HAP-1 (cell line): ENCODE measurements at places on chromosomes 3 and 15.

GRCh38 chr3:67362686-67363085, 291.7 kb downstream of the SUCLG2 start:
- no peak for DNase-seq

DNA sequence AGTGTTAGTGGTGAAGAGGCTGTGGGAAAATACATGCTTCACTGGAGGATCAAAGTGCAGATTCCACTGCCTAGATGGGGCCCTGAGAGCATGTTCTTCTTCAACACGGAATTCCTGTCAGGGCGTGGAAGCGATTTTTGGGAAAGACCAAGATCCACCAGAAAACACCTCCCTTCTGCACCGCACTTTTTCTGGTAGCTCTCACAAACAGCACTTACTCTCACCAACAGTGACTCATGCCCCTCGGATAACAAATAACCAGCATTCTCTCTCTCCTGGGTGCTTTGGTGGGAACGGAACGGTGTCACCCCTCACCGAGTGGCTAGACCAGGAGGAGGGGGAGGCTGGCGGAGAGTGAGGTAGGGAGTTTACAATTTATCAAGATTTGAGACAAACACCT, 40.1 kb downstream of the ADAMTSL3 start:
- DNase-seq = no peak

DNA sequence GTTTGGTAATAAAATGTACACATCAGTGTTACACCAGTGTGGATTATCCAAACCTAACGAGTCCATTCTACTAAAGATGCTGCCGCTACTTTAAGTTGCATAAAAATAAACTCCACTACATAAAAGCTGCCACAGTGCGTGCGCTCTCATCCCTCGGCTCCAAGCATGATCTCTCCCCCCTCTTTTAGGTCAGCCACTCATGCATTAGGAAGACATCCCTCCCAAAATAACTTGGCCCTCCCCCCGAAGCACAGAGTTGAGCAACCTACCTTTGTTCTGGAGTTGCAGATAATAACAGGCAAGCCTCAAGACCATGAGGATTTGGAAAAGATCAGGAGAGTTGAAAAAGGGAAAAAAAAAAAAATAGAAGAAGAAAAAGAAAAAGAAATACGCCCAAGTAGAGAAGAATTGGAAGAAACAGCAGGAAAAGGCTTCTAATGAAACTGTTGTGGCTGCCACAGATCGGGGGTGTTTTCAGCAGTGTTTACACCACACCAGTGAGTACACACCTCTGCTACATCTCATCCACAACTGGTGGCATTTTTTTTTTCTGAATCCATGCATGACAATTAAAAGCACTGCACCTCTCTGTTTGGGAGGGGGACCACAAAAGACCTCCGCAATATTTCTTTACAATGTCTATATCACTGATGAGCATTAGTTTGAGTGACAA, 339.2 kb downstream of the FOXP1 start:
- peak; percentile 20 for DNase-seq

DNA sequence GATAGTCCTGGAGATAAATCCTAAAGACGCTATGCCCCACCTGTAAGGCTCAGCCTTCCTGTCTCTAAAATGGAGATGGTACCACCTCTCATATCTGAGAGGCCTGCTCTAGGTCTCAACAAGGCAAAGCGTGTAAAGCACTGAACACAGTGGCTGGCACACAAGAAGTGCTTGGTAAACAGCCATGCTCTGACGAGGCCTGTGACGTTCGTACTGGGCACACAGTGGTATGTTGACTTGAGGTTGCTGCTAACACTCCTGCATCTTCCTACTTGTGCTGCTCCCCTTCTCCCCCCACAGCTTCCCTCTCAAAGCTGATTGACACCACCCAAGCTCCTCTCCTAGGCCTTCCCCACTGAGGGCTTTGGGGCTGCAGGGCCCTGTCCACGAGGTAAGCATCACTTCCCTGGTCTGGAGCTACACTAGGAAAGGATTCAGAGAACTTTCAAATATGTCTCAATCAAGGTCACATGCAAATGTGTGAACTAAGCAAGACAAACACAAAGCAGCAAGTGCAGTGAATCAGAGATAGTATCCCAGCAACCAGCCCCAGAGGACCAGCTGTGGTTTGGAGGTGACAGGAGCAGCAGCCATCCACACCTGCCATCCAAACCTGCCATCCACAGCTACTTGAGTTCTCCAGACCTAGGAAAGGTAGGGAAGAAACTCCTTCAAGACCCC, 177.5 kb downstream of the STT3B start:
- no peak for DNase-seq

DNA sequence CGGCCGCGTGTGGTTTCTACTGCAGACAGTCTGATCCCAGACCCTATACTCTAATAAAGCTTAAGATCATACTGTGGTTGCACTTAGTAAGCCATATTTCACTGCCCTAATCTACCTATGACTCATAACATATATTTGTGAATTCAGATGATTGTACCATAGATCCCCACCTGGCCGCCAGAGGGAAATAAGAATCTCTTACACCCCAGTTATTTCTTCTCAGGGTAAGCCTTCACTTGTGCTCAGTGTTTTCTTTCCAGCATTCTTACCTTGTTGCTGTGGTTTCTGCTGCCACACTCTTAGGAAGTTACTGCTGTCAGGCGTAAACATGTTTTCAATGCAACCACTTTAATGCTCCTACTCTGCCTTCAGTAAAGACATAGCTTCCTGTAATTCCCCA, 105.9 kb downstream of the B3GALNT1 start:
- no peak for DNase-seq

GRCh38 chr3:167091226-167091625, 288.9 kb downstream of the ZBBX start:
- no peak for DNase-seq

DNA sequence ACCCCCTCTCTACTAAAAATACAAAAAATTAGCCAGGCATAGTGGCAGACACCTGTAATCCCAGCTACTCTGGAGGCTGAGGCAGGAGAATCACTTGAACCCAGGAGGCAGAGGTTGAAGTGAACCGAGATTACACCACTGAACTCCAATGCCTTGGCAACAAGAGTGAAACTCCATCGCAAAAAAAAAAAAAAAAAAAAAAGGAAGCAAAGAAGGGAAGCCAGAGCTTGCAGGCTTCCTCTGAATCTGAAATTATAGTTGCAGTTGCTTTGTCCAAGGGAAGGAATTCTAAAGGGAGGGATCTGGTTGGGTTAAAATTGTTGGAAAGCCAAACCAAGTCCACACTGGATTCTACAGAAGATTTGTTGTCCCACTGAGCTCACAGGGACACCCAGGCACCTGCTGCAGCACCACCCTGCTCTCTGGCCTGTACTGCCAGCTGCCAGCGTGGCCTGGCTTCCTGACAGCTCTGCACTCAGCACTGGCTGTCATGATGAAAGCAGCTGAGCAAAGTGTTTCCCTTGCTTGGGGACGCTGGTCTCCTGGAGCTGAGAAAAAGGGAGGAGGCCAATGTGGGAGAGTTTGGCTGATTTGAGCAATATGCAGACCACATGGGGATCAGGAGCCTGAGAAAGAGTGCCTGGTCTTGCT, 88.8 kb upstream of the HES1 start:
- DNase-seq = no peak

- DNase-seq = no peak
Observed at GRCh38 chr3:61288446-61288845, 37.2 kb upstream of the FHIT start.

GRCh38 chr15:60917461-60918145, 311.5 kb downstream of the RORA start:
- DNase-seq = no peak

DNA sequence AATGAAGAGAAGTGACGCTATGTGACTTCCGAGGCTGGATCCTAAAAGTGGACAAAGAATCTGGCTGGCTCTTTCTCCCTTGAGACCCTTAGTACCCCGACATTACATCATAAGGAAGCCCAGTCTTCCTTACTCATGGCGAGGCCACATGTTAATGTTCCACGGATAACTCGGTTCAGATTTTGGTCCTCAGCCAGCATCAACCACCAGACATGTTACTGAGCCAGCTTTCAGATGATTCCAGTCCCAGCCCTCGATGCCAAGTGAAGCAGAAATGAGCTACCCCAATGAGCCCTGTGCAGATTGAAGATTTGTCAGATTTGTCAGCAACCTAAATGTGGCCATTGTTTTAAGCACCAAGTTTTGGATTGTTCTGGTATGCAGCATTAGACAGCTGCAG, 46.6 kb downstream of the SLCO2A1 start:
- DNase-seq = no peak

- no peak for DNase-seq
Observed at GRCh38 chr3:191320316-191320715, 8.9 kb upstream of the CCDC50 start.

DNA sequence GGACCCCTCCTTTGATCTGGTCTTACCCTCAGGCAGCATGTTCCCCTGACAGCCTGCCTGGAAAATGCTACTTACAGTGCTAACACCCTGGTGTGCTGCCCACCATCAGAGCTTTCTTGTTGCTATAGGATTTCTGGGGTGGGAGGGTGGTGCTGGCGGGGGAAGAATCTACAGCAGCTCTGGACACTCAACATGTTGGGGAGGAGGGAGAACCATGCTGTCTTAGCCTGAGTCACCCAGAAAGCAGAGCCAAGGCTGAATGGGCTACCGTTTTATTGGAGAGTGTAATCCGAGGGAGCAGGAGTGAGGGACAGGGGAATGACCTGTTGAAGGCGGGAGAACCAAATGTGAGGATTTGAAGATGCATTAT, 45.6 kb downstream of the MFSD1 start:
- no peak for DNase-seq

GRCh38 chr15:88981244-88982215, 68.4 kb upstream of the MFGE8 start:
- DNase-seq = no peak

GRCh38 chr15:41926185-41927056, 32.6 kb upstream of the SPTBN5 start:
- no peak for DNase-seq

GRCh38 chr3:61805510-61806080, 244.2 kb downstream of the PTPRG start:
- DNase-seq = no peak

DNA sequence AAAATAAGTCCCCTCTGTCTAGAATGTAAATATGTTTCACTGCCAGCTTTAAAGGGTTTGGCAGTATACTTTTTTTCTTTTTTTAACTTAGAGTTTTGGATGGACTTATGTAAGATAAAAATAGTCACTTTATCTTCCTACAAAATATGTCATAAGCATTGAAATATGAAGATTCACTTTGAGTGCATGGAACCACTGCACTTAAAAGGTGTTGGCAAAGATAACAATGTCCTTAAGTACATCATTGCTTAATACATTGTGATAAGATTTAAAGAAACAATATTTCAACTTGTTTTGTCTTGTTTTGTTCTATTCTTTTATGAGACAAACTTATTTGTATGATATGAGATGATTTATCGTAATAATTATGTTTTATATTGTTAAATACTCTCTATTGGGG, 66.3 kb upstream of the NAALADL2 start:
- DNase-seq = no peak

- no peak for DNase-seq
Observed at GRCh38 chr15:51086409-51086808, 8.3 kb downstream of the TNFAIP8L3 start.

- DNase-seq = no peak
Observed at GRCh38 chr3:135706758-135707375, 258.7 kb upstream of the PPP2R3A start.

- no peak for DNase-seq
Observed at GRCh38 chr3:484341-484740, 287.8 kb downstream of the CHL1 start.

GRCh38 chr3:33155301-33155700, 41.5 kb downstream of the CRTAP start:
- no peak for DNase-seq

DNA sequence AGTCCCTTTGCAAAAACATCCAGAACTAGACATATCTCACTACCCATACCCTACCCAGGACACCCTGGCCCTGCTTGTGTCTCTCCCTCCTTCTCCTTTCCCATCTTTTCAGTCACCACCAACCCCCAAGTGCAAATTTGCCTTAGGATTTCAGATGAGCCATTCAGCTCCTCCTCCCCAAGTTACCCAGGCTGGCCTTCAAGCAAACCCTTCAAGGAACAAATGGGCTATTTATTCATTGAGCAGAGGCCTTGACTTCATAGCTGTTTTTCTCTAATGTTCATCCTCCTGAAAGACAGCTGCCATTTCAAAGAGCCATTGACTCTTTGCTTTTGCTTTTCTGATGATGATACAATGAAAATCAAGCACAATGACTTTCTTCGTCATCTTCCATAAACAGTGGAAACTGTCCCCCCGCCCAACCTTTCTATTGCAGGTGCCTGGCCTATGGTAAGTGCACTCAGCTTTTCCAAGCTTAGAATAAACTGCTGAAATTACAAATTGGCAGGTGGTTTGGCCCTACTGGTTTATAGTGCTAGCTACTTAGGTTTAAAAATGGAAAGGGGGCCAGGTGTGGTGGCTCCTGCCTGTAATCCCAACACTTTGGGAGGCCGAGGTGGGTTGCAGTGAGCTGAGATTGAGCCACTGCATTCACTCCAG, 26.1 kb upstream of the KLHL6 start:
- no peak for DNase-seq

- no peak for DNase-seq
Observed at GRCh38 chr3:69218079-69218478, 95.7 kb upstream of the LMOD3 start.

DNA sequence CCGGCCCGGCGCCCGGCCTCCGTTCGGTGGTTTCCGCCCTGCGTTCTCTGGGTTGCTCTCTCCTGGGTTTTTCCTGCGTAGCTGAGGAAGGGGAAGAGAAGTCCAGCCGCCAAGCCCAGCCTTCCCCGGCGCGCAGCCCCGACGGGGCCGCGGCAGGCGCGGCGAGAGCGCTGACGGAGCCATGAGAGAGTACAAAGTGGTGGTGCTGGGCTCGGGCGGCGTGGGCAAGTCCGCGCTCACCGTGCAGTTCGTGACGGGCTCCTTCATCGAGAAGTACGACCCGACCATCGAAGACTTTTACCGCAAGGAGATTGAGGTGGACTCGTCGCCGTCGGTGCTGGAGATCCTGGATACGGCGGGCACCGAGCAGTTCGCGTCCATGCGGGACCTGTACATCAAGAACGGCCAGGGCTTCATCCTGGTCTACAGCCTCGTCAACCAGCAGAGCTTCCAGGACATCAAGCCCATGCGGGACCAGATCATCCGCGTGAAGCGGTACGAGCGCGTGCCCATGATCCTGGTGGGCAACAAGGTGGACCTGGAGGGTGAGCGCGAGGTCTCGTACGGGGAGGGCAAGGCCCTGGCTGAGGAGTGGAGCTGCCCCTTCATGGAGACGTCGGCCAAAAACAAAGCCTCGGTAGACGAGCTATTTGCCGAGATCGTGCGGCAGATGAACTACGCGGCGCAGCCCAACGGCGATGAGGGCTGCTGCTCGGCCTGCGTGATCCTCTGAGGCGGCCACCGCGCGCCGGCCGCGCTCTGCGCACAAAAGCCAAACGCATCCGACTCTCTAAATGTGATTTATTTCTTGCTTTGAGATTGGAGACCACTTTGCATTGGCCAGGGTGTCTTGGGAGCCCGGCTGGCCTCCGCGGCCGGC, 727 bp downstream of the RAP2B start:
- DNase-seq = peak; percentile 50
